Stimulated activated CD8-positive, alpha-beta memory T cell treated with anti-CD3 and anti-CD28 coated beads, Interleukin-7, amount 100 ng/mL, for 1 hour (primary cell): ENCODE measurements at places on chromosomes 4 and X.

- DNase-seq = peak; percentile 81
Measured at GRCh38 chr4:4541661-4542570, at the start of gene STX18. TSS of gene STX18 (minus strand) at chr4:4542048. CDS start at chr4:4541964, 84 bp downstream.

DNA sequence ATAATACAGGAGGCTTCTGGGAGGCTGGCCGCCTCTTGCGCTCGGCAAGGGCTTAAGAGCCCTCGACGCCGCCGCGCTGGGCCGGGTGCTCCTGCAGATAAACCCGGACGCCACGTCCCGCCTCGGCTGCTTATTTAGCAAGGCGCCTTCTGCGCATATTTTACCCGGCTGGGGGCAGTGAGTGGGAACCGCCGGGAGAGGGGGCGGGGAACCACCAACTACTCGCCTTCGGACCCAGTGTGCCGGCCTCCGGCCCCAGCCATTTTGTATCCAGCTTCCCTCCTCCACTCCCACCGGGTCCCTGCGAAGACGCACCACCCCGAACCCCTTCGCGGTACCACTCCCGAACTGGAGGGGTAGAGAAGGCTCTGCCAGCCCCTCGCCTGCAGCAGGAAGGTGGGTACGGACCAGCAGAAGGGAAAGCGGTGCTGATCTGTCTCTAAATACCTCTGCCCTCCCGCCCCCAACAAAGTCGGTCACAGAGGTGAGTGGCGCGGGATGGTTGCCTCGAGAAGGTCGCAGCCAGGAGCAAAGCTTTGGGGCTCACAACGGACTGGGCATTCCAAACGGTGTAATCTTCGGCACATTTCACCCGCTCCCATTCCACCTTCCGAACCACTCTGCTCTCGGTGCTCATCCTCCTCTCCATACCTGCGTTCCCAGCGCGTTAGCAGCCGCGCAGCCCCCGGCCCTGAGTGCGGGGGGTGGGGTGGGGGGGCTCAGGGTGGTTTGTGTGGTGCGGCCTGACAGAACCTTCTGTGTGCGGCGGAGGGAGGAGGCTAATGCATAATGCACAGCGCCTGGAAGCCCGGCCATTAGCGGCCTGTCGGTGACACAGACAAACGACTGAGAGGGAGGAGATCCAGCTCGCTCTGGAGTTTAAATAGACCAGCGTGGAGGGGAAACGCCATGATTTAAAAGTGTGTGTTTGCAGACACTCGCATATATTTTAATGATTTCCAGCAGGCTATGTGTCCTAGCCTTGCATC, 4.9 kb upstream of the BCOR start:
- DNase-seq = no peak

DNA sequence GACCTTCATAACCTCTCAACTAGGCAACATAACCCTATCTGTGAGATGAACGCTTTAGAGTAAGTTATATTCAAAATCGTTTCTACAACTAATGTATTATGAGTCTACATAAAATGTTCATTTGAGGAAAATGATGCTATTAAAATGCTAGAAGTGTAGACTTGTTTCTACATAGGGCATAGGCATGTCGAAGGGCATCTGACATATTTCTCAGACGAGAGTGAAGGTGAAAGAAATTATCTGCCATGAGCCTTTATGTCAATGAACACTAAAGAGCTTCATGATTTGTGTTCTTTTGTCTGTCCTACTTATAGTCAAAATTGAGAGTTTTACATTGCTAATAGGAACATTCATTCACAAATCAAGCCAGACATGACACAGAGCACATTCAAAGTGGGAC, 811.8 kb downstream of the RAB28 start:
- DNase-seq = no peak

DNA sequence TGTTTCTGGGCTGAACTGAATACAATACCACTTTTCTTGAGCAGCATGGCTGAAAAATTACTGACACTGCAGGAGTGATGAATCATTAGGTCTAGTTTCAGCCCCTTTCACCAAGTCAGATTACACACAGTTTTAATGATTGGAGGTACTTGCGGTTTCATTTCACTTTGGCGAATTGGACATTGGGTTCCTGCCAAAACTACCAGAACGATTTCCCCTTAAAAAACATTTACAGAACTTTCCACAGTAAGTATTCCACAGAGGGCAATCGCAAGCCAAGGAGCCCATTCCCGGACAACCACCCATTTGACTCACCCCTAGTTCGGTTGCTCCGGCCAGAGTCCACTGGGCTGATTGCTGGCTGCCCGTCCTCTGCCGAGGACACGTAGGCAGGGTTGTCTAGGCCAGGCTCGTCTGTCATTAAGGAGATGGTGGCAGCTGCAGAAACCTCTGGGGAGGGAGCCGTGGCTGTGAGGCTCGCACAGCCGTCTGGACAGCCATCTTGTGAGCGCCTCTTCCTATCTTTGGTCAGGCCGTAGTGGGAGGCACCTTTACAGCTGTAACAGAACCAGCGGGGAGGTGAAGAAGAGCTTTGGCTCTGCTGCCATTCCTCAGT, 83.5 kb downstream of the LNX1 start:
- no peak for DNase-seq

GRCh38 chrX:23732704-23733103, 10.4 kb downstream of the ACOT9 start:
- no peak for DNase-seq

DNA sequence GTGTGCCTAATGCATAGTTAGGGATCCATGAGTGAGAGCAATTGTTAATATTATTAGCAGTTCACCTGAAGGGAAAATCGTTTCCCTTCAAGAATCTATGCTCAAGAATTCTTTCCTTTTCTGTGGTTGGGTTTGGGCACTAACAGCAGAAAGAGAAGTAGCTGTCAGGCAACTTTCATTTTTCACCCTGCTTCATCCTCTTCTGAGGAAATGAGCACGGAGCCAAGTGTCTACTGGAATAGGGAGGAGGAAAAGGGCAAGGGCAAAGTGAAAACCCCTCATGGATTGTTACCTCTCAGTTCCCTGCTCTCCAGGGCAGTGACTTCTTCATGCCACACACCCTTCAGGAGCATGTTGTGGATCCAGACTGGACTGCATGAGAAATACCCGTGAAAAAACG, 2.6 kb upstream of the HPGDS start:
- DNase-seq = no peak

- no peak for DNase-seq
Measured at GRCh38 chr4:44965435-44966095, 239.2 kb upstream of the GNPDA2 start.

DNA sequence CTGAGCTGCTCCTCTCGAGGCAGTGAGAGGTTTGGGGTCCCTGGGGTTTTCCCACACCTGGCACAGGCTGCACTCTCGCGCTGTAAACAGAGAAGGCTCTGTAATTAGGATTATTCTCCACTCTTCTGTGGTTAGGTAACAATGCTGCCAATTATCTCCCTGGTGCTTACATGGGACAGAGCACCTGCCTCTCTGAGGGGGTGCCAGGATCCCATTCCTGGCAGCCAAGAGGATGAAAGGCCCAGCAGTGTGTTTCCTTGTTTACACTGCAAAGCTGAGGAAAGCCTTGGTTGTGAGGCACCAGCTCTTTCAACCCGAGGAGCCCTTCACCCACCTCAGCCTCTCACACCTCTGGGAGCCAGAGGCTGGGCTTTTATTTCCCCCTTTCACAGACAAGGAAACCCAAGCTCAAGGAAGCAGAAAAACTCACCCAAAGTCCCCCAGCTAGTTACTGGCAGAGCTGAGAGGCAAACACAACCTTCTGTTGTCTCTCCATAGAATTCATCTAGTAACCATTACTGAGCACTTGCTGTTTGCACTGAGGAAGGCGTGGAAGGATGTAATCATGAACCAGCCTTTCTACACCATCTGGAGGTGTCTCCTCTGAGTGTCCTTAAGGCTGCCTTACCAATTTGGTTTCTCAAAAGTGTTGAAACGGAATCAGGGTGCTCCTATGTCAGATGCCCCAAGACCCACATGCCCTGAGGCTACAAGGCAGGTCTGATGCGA, 39.7 kb upstream of the PROM1 start:
- no peak for DNase-seq

- DNase-seq = no peak
Measured at GRCh38 chrX:136694431-136695087, 46.6 kb downstream of the CD40LG start.

- no peak for DNase-seq
Measured at GRCh38 chrX:7635604-7636003, 207.4 kb upstream of the VCX start.

DNA sequence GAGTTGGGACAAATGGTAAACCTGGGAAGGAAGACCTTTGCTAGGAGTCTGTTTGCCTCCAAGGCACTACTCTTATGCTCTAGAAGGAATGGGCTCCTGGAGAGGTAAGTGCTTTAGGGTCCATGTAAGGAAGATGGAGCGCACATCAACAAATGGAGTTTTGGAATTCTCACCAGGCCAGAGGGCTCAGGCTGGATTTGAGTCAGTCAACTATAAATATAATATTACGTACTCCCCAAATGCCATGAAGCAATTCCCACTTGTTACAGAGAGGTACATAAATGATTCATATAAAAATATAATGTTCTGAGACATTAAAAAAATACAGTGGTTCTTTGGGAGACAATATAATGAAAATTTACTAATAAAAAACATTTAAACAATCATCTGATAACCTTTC, 1.6 kb upstream of the SLC9B1 start:
- DNase-seq = no peak

GRCh38 chrX:101080326-101081124, 1.8 kb downstream of the TMEM35A start:
- no peak for DNase-seq

GRCh38 chr4:41878991-41879491, 56.2 kb upstream of the TMEM33 start:
- DNase-seq = no peak

DNA sequence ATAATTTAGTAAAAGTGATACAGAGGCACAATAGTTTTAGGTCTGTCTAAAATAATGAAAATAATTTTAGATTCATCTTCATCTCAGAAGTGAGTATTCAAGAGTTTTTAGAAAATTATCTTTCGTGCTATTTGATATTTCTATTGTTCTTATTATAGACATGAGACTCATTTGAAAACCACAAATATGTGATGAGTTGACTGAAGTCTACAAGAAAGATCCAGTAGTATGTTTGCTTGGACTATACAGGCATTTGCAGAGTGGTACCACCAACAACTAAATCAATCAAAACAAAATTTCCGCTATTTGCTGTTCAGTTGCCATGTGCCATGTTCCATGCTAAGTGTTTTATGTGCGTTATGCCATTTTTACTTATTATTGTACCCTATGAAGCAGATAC, 1318.5 kb downstream of the STIM2 start:
- DNase-seq = no peak

GRCh38 chrX:132184871-132185270, 34.4 kb downstream of the RAP2C start:
- no peak for DNase-seq

GRCh38 chr4:151859641-151860040, 98.8 kb upstream of the GATB start:
- DNase-seq = no peak

- DNase-seq = no peak
Measured at GRCh38 chr4:109738104-109738872, 8.4 kb upstream of the PLA2G12A start.

- no peak for DNase-seq
Measured at GRCh38 chr4:37568489-37568888, 117.7 kb downstream of the RELL1 start.

- no peak for DNase-seq
Measured at GRCh38 chrX:130716781-130717413, 186.1 kb downstream of the ENOX2 start.

GRCh38 chr4:70687392-70687791, 940 bp upstream of the UTP3 start:
- DNase-seq = no peak

DNA sequence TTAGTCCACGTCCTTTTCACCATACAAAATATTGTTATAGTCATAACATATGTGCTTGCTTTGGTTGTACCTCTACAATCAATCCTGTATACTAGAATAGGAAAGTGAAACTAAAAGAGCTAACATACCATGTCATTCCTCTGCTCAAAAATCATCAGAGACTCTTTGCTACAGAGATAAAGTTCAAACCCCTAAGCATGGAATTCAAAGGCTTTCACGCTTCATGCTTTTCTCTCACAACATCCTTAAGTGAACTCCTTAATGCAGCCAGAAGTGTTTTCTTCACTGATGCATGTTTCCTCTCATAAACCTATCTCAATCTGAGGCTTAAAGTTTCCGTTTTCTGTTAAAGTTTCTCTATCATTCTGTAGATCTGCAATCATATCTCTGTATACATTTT, 744.6 kb upstream of the IGFBP7 start:
- no peak for DNase-seq

DNA sequence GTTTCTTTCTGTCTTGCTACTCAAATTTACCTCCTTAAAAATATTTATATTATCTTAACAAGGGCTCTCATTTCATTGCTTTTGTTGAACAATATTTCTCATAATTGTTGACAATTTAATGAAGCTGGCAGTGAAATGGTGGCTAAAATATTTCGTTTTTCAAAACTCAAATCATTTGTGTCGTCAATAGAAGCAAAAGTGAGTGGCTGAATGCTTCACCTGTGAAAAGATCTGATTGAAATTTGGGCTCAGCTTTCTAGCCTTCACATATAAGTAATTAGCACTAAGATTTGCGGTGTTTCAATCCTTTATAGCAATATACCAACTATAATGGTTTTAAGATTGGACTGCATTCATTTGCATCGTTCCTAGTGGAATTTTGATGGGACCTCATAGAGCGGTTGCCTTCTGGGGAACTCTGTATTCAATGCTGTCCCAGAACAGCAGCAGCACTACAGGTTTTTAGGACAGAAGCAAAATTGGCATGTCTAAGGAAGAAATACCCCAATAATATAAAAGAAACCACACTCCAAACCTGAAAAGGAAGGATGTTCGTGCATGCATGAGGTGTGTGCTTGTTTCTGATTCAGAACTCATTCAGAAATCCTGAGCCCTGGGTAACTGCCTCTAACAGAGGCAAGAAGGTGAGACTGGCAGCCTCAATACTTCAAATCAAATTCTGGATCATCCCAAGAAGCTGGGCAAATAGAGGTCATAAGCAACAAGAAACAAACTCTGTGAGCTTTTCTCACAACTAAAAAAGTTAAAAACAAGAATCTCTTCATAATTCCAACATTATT, 2.5 kb downstream of the CXCL1 start:
- no peak for DNase-seq

GRCh38 chrX:124488412-124489161, 142.2 kb downstream of the SH2D1A start:
- DNase-seq = no peak

GRCh38 chr4:126719852-126720251, 912.9 kb upstream of the INTU start:
- no peak for DNase-seq

DNA sequence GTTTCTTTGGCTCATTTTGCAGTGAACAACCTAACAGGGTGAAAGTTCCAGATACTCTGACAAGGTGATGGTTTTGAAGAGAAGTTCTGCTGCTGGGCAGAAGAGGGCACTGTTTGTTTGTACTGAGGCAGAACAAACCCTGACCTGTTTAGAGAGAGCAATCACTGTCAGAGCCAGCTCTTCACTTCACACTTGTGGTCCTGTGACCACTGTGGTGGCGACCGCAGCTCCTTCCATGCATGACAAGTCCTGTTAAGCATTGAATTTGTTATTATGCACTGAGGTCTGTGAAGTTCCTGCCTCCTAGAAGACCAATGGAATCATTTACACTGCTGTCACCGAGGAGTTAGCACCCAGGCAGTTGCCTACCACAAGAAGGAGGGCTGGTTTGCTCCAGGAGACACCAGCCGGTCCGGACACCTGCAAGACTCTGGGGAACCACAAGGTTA, 86.6 kb downstream of the ZNF330 start:
- DNase-seq = peak; percentile 15
